Tibial nerve (tissue), 4 donors: ENCODE measurements at places on chromosomes 1 and 21.
A peak's percentile ranks its signal among the peaks of the same experiment; 100 is the strongest.

GRCh38 chr1:230800891-230801840, 54.0 kb downstream of the CAPN9 start:
- no peak for DNase-seq

- no peak for DNase-seq
These were observed 115.4 kb upstream of the ERG start for GRCh38 chr21:38613686-38614085.

- no peak for DNase-seq
These were observed 26.5 kb downstream of the OSBPL9 start for GRCh38 chr1:51643362-51643761.

- DNase-seq, result no peak
These were observed 443.4 kb upstream of the ZP4 start for GRCh38 chr1:238334170-238334569.

- no peak for DNase-seq
These were observed 19.0 kb downstream of the BACE2 start for GRCh38 chr21:41186755-41187536.

DNA sequence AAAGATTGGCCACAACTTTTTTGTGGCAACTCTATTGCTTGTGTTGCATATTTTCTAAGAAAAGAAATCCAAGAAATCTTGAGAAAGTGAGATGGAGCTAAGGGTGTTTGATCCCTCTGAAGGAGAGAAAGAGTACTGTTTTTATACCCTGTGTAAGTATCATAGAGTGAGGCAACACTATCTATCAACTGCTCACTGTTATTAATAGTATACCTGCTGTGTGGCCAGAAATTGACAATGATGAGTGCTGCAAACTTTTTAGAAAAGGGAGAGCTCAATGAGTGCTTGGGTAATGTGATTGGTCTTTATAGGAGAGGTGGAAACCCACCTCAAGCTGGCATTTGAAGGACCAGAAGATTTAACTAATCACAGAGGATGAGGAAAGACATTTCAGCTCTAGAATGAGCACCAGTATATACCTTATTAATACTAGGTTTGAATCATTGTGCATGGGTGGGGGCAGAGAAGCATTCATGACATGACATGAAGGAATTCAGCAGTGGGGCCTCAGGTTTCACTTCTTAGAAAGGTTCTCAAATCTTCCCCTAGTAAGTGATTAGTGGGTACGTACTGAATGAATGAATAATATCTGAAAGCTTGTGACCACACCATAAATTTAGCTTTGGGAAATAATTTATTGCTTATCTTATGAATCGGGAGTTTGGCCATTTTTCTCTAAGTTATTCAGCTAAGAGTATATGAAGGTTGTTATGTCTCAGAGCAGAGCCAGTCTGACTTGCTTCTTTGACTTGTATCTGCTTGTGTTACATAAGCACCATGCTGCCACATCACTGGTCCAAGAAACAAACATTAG, 169.2 kb upstream of the SGIP1 start:
- no peak for DNase-seq

GRCh38 chr1:205032508-205032907, 10.5 kb upstream of the CNTN2 start:
- DNase-seq, result no peak

DNA sequence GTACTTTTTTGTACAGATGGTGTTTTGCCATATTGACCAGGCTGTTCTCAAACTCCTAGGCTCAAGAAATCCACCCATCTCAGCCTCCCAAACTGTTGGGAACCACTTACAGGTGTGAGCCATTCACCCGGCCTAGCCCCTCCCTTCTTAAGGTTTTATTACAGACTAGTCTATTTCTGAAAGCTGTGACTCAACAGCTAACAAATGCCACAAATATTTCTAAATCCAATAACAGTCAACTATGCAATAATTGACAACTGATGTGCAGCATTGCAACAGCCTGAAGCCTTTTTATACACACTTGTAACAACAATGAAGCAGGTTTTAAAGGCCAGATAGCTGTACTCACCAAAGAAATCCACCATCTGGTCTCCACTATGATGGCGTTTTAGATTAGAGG, 51.4 kb downstream of the GRIK1 start:
- DNase-seq, result no peak

DNA sequence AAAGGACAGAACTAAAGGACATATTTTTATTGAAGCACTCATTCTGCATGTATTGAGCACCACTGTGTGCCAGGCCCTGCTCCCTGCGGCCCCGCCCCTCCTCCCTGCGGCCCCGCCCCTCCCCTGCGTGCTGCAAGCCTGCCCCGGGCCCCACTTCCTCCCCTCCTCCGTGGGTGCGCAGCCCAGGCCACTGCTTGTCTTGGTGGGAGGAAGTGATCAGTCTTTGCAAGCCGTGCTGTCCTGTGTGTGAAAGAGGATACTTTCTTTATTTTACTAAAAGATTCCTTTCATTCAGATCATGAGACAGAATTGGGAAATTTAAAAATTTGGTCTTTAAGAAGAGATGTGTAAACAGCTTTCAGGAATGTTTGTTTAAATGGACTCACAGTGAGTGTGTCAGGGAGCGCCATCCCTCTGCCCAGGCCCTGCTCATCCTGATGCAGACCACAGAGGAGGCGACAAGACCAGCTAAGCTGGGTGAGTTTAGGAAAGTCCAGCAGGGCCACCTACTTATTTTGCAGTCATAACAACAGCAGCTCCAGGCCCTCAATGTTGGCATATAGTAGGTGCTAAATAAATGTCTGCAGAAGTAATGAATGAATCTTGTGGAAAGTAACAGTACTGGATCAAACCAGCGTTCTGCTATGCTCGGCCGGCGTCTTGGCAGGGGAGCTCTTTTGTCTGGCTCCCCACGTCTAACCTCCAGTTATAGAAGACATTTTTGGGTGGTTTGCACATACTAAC, 88.3 kb upstream of the SELENON start:
- no peak for DNase-seq

- DNase-seq, result no peak
These were observed 13.0 kb upstream of the ZNF692 start for GRCh38 chr1:248871837-248872401.

DNA sequence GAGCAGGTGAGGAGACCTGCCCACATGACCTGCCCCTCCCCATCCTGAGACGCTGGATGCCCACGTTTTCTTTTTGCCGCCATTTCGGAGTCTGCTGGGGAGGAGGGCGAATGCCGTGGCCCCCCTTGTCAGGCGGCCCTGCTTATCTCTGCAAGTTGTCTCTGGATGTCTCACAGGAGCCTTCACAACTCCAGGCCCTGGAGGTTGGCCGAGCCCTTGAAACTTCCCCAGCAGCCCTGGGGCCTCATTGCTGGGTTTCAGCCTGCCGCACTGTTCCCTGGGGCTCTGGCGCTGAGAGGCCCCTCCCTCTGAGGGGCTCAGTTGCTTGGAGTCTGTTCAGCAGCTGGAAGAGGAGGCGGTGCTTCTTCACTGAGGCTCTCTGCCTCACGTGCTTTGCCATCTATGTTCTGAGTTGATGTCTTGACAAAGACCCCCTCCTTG, 29.8 kb upstream of the ZBTB21 start:
- DNase-seq, result no peak

GRCh38 chr1:62045574-62045973, 149.1 kb upstream of the L1TD1 start:
- no peak for DNase-seq

- DNase-seq, result no peak
These were observed 44.3 kb upstream of the EPS8L3 start for GRCh38 chr1:109807822-109808680.

GRCh38 chr1:50415235-50416149, 7.8 kb downstream of the DMRTA2 start:
- DNase-seq, result no peak

GRCh38 chr1:33295450-33296081, 25.3 kb downstream of the A3GALT2 start:
- DNase-seq, result peak; percentile 81

DNA sequence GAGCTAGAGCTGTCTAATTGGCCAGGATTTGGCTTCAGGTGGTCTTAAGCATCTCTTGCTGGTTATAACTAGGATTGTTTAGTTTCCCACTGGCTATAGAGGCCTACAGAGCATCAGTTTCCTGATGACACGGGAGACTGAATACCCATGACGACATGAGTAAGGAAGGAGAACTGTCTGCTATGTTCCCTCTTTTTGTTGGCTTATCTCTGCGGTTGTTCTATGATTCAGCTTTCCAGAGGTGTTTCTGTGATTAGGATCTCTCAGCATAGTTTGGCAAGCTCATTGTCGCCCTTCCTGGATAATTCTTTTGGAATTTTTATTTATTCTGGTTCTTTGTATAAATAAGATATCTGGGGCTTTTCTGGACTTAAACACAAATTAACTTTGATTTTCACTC, 163.4 kb downstream of the OLFM3 start:
- no peak for DNase-seq

GRCh38 chr1:42158189-42158588, 5.0 kb downstream of the GUCA2B start:
- no peak for DNase-seq

DNA sequence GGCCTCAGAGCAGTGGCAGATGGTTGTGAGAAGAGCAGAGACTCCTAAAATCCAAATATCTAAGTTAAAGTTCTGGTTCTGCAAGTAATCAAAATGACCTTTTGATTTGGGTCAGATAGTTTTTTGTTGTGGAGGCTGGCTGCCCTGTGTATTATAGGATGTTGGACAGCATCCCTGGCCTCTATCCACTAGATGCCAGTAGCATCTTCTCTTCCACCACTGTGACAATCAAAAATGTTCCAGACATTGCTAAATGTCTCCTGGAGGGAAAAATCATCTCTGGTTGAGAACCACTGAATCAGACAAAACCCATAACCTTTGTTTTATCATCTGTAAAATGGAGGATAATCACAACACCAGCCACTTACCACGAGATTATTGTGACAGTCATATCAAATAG, 5.9 kb upstream of the DPT start:
- no peak for DNase-seq

GRCh38 chr1:225485991-225486530, 58.2 kb upstream of the LBR start:
- no peak for DNase-seq

- DNase-seq, result no peak
These were observed 34.3 kb downstream of the PIK3R3 start for GRCh38 chr1:46098027-46098712.

GRCh38 chr1:182587666-182588499, 1.2 kb downstream of the RNASEL start:
- no peak for DNase-seq

DNA sequence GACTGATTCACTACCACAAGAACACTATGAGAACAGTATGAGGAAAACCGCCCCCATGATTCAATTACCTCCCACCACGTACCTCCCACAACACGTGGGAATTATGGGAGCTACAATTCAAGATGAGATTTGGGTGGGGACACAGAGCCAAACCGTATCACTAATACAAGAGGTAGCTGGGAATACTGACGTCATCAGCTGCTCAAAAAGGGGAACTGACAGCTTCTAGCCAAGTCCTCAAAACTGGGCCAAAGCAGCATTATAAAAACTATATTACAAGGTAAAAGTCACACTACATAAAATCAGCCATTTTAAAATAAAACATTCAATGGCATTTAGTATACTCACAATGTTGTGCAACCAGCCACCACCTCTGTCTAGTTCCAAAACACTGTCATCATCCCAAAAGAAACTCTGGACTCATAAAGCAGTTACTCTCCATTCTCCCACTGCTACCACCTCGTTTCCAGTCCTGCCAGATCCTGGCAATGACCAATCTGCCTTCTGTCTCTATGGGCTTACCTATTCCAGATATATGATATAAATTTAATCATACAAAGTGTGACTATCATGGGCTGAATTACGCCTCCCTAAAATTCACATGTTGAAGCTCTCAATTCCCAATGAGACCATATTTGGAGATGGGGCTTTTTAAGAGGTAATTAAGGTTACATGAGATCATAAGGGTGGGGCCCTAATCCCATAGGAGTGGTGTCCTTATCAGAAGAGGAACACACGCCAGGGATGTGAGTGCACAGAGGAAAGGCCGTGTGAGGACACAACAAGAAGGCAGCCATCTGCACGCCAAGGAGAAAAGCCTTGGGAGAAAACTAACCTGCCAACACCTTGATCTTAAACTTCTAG, 192.1 kb downstream of the SETD4 start:
- DNase-seq, result no peak

- no peak for DNase-seq
These were observed 6.8 kb downstream of the CRYZ start for GRCh38 chr1:74726063-74726462.

DNA sequence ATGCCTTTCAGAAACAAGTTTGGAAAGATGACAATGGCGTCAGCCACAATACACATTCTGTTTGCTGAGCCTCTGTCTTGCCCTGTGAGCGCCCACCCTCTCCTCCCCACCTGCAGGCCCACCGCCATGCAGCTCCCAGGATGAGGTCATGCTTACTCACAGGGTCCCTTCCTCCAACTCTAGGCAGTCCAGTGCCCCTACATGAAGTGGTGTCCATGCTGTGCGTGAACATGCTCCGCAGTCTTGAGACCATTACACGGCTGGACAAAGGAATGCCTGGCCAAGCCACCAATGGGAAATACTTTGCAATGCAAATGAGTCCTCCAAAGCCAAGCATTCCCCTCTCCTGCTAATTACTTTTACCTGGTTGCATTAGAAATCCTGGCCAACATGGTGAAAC, 92.2 kb downstream of the CD58 start:
- DNase-seq, result no peak

DNA sequence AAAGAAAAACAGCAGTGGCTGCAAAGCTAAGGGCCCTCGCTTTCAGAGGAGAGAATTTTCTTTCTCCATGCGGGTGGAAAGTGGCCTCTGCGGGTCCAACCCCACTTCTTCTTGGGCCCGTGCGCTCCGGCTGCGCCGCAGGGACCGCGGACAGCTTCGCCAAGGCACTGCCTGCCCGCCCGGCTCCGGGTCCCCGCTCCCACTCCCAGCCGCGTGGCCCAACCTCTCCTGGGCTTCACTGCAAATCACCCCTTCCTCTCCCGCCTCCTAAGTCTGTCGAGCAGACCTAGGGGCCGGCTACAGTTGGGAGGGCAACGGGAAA, 1.0 kb upstream of the RUNX3 start:
- no peak for DNase-seq

GRCh38 chr1:210769473-210769872, 364.5 kb downstream of the KCNH1 start:
- no peak for DNase-seq
